ENCODE measurements at places on chromosomes 2 and 18. TPM values are rescaled to one million over a fixed set of nuclear protein-coding genes. Genes with fewer than 3 reads are reported as not detected.

The CGREF1 gene
- 0.92 TPM for total RNA-seq

The LCT gene
- 0.12 TPM for total RNA-seq

The SETBP1 gene
- 4.4 TPM for total RNA-seq

The WDR54 gene
- 80.7 TPM for total RNA-seq

The BOLL gene
- total RNA-seq, result not detected

The HOXD12 gene
- not detected for total RNA-seq

The TRMT61B gene
- 18.6 TPM for total RNA-seq

The RFX8 gene
- 2.8 TPM for total RNA-seq

The SLC9A4 gene
- total RNA-seq, result 0.07 TPM

The NT5DC4 gene
- total RNA-seq, result not detected

The SERPINB10 gene
- not detected for total RNA-seq

The ALPI gene
- not detected for total RNA-seq

The GAL3ST2 gene
- total RNA-seq, result not detected

The COLEC11 gene
- total RNA-seq, result 0.35 TPM

The KIAA2012 gene
- total RNA-seq, result not detected

The TCF7L1 gene
- total RNA-seq, result not detected

All from activated CD4-positive, alpha-beta T cell treated with anti-CD3 and anti-CD28 coated beads, Interleukin-2, amount 10 ng/mL, durations not matched to agents 7 days and 5 days (primary cell).